ENCODE measurements at places on chromosomes 5 and 9.

DNA sequence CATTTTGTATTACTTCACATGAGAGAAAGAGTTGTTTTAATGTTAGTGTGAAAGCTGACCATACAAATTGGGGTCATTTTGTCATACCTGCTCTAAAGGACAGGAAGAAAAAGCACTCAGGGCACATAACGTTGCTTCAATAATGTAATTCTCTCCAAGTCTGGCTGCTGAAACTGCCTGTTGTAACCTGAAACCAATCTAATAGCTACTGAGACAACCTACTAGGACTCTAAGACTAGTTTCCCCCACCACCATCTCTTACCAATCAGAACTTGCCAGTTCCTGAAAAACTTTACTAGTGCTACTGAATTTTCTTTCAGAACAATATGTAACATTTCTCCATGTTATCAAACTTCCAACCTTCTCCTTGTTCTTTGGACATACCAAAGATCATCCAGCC, 374.7 kb downstream of the PTPRD start:
- no peak for DNase-seq

GRCh38 chr5:82800826-82801225, 276.4 kb downstream of the TMEM167A start:
- DNase-seq = no peak

DNA sequence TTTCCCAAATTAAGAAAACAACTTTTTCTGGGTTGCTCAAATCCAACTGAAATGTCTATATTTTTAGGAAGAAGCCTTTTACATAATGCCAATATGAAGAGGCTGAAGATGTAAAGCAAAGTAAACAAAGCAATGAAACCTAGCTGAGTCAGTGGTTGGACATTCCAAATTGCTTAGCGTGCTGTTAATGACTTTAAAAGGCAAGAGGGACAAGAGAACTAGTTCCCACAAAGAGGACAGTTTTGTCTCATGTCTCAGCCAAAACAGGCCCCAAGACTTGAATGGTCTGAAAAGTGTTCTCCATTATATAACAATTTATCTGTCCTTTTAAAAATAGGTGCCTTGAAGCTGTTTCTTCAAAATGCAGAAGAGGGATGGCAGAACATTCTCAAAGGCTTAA, 407.0 kb downstream of the ENC1 start:
- DNase-seq = peak; percentile 19

- DNase-seq = no peak
These were observed 58.3 kb upstream of the ACO1 start for GRCh38 chr9:32326146-32326545.

- no peak for DNase-seq
These were observed 54.4 kb downstream of the FSD1L start for GRCh38 chr9:105502276-105502675.

DNA sequence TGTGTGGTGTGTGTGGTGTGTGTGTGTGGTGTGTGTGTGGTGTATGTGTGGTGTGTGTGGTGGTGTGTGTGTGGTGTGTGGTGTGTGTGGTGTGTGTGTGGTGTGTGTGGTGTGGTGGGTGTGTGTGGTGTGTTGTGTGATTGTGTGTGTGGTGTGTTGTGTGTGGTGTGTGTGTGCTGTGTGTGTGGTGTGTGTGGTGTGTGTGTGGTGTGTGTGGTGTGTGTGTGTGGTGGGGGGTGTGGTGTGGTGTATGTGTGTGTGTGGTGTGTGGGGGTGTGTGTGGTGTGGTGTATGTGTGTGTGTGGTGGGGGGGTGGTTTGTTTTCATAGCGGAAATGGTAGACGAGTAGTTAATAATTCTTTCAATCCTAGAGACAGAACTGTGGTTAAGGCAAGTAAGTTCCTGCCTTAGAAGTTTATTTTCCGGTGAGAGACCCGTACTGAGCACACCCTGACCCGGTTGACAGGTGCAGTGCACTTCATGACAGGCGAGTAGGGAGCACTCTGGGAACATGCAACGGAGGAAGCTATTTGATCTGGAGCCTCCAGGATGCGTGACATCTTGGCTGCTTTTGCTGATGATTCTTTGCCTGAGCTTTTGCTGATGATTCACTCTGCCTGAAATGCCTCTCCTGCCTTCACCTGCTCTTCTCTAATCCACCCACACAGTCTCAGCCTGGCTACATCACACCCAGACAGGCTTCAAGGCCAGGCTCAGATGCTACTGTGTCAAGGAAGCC, 21.7 kb upstream of the FAT2 start:
- DNase-seq = no peak

All from osteoblast (primary cell).